ENCODE measurements at places on chromosomes 3 and 15.
A peak's percentile ranks its signal among the peaks of the same experiment; 100 is the strongest.

DNA sequence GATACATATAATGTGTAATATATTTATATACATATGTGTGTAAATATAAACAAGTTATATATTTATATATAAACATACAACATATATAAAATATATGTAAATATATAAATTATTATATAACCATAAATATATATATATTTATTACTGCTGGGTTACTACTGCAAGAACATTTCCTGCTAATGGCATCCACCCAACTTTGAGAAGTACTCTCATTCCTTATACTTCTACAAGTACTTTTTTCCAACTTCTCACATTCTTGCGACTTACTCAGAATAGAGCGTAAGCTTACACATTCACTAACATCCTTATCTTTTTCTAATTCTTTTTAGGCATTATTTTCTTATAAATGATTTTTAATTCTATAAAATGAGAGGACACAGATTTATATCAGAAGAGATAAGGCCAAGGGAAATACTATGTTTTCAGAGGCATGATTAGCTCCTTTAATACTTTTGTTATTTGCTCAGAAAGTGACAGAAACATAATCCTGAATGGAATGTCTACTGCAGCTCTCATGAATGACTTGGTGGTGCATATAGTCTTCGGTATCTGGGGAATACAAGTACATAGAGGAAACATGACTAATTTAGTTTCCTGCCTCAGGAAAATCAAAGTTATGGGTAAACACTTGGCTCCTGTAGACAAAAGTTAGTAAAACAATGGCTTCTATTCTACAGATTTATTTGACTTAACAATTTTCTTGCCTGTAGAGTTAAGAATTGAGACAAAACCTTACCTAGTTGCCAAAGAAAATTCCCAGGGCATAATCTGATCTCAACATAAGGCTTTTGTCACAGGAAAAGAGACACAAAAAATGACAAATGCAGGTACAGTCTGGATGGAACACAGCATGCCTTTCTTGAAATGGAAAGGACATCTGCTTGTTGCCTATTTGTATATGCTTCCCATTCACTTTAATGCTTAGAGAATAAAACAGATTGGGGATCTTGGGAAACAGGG lies 453.9 kb downstream of the SQOR start:
- DNase-seq: no peak

DNA sequence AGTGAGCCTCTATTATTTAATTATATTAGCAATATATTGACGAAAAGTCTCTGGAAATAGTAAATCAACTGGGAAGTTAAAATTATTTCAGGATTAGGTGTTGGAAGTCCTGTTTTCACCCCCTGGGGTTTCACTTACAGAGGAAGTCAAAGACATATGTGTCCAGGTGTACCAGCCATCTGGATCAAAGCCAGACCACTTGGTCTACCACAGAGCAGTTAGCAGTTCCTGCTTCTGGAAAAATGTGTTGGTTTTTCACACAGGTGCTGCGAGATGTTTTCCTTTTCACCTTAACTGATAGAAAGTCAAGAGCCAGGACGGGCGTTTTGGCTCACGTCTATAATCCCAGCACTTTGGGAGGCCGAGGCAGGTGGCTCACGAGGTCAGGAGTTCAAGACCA lies 13.1 kb downstream of the MME start:
- no peak for DNase-seq

DNA sequence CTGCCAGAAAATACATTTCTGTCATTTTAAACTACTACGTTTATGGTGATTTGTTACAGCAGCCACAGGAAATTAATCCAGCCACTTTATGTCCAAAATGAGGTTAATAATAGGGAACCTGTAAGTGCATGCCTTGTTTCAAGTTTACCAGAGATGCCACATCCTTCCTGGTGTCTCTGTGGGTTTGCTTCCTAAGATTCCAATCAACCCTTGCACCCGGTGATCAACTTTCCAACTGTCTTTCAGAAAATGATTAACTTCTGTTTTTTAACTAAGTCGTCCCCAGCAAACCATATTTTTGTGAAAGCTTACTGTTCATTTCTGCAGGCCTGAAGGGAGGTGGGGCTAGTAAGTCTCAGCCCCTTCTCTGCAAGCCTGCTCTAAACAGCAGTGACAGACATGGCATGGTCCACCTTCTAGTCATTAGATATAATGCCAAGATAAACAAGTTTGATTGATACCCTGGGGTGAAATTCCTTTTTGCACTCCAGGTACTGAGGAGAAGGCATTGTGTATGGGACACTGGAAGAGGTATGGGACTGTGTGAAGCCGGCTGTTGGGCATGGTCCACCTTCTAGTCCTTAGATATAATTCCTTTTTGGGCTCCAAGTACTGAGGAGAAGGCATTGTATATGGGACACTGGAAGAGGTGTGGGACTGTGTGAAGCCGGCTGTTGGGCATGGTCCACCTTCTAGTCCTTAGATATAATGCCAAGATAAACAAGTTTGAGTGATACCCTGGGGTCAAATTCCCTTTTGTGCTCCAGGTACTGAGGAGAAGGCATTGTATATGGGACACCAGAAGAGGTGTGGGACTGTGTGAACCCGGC lies 11.1 kb upstream of the TMC3 start:
- no peak for DNase-seq

DNA sequence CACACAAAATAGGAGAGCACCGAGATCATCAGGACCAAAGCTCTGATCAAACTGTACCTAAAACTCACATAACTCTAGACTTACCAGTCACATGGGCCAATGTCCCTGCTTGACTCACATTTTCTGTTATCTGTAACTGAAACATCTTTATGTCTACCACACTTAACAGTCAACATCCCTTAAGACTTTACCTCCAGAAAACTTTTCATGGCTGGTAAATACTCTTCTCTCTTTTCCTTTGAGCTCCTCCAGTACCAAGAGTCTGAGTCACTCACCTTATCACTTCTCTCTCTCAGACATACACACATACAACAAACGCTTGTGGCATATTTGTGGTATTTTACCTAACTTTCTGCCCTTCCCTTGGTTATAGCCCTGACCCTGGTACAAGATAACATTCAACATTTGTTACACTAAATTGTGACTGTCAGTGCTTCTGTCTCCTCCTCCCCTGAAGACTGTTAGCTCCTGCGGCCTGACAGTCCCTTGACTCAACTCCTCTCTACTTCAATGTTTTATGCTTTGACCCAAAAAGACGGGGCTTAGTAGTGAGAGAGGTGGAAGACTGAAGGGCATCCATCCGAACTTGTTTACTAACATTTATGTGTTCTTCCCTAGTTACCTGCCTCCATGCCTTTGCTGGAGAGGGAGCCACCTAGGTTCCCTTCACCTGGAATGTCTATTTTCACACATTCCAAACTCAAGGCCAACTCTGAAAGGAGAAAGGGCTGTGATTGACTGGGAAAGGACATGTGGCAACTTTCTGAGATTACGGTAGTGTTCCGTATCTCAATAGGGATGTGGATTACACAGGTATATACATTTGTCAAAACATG lies 3.7 kb upstream of the EFHB start:
- DNase-seq: no peak

DNA sequence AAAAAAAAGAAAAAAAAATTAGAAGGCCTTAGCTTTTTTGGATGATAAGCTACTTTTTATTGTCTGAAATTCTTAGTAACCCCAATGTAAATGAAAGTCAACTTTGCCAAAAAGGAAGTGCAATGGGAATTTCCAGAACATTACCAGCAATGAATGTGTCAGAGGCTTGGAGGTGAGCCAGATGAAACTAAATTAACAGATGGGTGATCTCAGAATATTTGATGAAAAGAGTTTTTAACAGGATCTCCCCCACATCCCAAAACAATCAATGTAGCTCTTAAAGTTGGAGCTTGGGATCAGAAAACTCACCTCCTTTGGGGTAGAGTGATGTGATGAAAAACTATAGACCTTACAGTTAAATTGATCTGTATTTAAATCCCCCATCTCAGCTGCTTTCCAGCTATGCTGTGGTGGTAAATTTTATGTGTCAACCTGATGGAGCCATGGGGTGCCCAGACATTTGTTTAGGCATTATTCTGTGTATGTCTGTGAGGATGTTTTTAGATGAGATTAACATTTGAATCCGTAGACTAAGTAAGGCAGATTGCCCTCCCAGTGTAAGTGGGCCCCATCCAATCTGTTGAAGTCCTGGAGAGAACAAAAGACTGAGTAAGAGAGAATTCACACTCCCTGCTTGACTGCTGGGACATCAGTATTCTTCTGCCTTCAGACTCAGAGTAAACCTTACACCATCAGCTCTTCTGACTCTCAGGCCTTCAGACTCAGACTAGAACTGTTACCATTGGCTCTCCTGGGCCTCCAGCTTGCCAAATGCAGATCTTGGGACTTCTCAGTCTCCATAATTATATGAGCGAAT lies 84.3 kb upstream of the TNFSF10 start:
- DNase-seq: peak; percentile 92

- DNase-seq: no peak
Observed at GRCh38 chr3:5423523-5423922, 236.0 kb downstream of the EDEM1 start.

DNA sequence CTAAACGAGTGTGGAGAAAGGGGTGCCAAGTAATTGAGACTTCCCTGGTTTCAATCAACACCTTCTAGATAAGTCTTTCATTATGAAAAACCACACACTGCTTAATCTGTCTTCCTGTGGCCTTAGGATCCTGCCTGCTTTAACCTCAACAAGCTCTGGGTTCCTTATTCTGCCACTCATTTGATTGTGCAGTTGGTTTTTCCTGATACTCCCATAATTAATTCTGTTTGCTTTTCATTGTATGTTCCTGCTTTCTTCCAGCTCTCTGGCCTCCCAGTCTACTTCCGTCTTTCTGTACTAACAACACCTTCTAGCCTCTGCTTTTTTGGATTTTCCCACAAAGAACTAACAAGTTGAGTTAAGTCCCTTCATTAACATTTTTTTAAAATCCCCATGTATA lies 20.2 kb upstream of the GCNT3 start:
- no peak for DNase-seq

DNA sequence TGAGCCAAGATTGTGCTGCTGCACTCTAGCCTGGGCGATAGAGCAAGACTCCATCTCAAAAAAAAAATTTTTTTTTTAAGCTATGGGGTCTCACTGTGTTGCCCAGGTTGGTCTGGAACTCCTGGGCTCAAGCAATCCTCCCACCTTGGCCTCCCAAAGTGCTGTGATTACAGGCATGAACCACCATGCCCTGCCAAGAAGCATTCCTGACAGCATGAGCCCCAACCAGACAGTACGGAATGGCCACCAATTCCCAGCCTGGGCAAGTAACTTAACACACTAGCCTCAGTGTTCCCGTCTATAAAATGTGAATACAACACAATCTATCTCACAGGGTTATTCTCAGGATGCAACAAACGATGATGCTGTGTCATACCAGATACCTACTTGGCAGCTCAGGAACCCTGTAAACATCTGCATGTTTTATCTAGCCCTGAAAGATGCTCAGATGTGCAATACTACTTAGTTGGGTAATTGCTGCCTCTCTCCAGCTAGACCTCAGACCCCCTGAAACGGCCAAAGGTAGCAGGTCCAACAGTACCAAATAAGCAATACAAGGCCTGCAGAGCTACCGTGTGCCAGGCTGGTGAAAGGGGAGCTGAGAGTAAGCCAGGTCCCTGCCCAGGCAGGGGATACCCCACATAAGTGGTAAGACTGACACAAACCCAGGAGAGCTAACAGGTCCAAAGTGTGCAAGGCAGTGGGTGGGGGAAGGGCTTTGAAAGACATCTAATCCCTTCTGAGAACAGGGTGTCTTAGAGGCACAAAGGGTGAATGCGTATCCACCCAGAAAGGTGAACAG lies 1.9 kb downstream of the TKT start:
- DNase-seq: peak; percentile 49

GRCh38 chr15:100856867-100857266 lies 22.8 kb upstream of the ALDH1A3 start:
- DNase-seq: no peak

DNA sequence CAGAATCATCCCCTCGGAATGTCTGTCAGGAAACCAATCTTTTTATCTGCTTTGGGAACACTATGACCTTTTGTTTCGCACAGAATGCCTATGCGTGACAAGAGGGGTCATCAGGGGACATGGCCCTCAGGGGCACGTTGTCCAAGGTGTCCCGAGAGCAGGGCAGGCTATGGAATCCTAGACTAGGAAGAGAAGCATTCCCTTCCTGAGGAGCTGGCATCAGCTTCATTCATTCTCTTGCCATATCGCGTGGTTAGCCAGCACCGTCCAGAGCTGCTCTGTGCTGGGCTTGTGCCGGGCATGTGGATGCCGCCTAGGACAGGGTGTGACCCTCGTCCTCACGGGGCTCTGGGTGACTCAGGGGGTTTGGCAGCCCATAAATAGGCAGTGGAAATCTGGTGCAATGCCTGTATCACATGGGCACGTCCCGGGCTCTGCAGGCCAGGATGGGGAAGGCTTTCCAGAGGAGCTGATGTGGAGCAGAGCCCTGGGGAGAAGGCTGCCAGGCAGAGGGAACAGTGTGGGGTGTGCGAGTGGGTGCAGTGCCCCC lies 117.8 kb downstream of the TMEM266 start:
- DNase-seq: peak; percentile 92
